Activated naive CD4-positive, alpha-beta T cell treated with anti-CD3 and anti-CD28 coated beads, Interleukin-2, amount 50 U/mL, for 16 hours (primary cell): ENCODE measurements at places on chromosomes 7 and 10.

GRCh38 chr7:139958599-139959284 is 104.0 kb downstream of the PARP12 start:
- no peak for DNase-seq

GRCh38 chr7:29140873-29141468 is 5.4 kb downstream of the CPVL start:
- DNase-seq = no peak

DNA sequence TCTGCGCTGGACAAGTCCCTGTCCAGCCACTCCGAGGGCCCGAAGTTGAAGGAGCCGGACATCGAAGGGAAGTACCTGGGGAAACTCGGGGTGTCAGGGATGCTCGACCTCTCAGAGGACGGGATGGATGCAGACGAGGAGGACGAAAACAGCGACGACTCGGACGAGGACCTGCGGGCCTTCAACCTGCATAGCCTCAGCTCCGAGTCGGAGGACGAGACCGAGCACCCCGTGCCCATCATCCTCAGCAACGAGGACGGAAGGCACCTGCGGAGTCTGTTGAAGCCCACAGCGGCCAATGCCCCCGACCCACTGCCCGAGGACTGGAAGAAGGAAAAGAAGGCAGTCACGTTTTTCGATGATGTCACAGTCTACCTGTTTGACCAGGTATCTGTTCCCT is 17.1 kb upstream of the BHLHA15 start:
- no peak for DNase-seq

DNA sequence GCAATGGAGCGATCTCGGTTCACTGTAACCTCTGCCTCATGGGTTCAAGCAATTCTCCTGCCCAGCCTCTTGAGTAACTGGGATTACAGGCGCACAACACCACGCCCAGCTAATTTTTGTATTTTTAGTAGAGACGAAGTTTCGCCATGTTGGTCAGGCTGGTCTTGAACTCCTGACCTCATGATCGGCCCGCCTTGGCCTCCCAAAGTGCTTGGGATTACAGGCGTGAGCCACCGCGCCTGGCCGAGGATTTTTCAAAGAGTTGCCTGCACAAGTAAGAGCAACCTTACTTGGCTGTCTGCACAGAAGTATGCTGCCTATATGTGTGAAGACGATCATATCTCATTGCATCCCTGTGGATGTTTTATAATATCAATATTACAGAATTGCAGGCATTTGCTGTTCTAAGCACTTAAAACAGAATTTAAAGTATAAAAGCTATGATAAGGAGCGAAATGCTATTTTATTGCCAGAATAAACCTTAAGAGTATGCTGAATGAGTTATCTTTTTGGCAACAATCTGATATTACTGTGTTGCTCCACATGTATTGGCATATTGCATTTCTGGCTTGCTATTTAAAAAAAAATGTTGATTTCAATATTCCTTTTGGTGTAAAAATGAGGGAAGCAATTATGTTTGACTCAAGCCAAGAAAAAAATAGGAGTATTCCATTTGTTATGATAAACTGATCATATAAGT is 379.4 kb upstream of the SEMA3D start:
- DNase-seq = no peak

DNA sequence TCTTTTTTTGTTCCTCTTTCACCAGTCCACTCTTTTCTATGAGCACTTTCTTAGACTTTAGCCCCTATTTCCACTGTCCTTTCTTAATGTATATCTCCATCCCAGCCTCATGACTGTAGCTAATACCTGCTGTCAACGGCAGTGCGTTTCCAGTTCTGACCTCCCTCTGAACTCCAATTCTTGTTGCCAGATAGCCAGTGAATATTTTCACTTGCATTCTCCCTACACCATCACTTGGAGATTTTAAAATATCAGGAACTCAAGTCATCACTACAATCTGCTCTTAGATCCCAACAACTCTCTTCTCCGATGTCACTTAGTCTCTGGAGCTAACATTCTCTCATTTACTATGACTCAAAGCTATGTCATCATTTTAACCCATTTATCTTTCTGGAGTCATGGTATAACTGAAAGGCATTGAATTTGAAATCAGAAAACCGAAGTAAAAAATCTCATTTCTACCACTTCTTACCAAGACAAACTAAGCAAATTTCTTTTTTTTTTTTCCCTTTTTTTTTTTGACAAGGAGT is 5.1 kb upstream of the SLC16A12 start:
- no peak for DNase-seq

- DNase-seq = no peak
Measured at GRCh38 chr10:50550291-50550839, 73.4 kb downstream of the SGMS1 start.

- no peak for DNase-seq
Measured at GRCh38 chr7:139431010-139431409, 52.5 kb downstream of the KLRG2 start.

DNA sequence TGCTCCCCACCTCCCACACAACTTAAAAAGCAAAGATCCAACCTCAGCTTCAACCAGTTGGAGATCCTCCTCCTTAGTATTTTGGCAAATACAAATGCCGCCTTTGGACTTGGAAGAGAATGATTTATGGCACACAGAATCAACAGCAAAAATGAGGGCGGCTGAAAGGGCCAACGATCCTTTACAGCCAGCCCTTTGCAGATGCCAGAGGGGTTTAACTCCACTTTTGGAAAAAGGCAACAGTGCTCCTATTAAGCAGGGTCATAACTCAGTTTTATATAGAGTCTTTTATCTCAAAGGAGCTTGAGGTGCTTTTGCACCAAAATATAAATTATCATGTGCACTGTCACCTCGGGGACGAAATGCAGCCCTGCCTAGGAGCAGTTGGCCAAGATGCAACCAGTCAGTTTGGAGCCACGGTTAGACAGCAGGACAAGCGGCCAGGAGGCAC is 56.7 kb upstream of the JCAD start:
- DNase-seq = no peak

DNA sequence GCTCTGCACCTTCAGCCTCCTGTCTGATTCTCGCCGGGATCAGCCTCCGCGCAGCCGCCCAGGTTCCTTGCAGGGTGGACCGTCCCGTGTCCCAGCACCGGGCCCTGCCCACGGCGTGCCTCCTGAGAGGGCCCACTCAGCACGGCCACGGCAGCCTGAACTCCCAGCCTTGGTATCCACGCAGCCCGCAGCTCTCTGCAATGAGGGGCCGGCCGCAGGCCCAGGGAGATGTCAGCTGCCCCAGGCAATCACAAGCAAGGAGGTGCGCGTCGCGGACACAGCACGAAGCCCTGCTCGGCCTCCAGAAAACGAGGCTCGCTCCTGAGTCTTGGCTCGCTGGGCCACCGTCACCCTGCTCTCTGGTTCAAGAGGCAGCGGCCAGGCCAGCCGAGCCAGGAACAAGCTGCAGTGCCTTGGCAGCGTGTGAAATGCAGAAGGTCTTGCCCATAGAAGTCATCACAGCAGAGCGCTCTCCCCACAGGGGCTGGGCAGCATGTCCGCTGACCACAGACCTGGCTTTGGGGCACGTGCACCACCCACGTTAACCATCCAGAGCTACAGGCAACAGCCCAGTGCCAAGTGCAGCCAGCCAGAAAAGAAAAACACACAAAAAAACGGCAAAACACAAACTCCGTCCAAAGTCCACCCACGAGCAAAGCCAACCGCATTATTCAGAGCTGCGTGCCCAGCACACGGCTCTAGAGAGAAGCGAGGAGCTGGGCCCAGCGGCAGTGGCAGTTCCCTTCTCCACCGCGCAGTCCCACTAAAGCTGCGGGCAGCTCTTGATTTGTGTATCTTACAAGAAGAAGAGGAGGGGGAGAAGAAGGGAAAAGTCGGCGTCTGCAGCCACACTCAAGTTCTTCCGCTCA is 13.9 kb downstream of the GPER1 start:
- no peak for DNase-seq

DNA sequence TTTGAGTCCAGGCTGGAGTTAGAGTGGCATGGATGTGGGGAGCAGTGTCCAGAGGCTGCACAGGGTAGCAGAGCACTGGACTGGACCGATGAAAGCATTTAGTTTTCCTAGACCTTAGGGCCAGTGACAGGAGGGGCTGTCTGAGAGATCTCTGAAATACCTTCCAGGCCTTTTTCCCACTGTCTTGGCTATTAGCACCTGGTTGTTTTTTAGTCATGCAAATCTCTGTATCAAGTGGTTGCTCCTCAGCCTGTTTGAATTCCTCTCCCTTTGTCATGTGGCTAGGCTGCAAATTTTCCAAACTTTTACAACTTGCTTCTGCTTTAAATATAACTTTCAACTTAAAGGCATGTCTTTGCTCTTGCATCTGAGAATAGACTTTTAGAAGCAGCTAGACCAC is 504.3 kb upstream of the VSTM2A start:
- DNase-seq = no peak

DNA sequence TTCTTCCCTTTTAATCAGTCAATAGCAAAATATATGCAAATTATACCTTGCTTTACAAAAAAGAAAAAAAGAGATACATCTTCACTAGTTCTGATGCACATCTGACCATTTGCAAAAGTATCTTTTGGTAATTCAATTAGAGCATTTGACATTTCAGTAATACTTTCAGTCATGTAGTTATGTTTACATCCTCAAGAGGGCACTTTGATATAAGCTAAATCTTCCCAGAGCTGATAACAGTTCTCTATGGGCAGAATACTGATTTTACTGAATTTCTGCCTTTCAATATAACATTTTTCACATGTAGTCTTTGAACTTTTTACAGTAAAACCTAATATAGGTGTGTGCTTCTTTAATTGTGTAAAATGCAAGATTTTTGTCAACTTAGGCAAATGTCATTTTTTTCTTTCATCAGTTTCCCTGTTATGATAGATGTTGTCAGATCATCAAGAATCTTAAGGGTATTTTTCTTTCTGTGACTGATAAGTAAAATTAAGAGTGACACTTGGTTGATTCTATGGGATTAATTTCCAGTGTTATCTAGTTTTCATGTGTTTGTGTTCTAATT is 703.5 kb upstream of the SEMA3D start:
- DNase-seq = no peak

DNA sequence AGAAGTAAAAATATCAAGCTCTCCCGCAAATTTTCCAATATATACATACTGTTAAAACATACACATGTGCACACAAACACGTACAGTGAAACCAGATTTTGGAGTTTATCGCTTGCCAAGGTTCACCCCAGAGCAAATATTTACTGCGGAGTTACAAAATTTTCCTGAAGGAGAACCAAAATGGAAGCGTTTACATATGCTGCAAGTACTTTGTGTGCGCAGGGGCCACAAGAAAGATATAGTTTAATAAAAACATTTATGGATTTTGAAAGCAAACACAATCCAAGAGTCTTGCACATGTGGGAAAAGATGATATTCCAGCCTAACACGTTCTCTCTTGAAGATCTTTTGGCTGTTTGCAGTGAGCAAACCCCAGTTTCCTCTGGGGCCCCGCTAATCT is 301.3 kb upstream of the NFE2L3 start:
- DNase-seq = no peak

GRCh38 chr10:47028466-47028865 is 117.2 kb downstream of the PTPN20 start:
- DNase-seq = no peak

GRCh38 chr7:92674379-92674778 is 84.2 kb upstream of the FAM133B start:
- no peak for DNase-seq

DNA sequence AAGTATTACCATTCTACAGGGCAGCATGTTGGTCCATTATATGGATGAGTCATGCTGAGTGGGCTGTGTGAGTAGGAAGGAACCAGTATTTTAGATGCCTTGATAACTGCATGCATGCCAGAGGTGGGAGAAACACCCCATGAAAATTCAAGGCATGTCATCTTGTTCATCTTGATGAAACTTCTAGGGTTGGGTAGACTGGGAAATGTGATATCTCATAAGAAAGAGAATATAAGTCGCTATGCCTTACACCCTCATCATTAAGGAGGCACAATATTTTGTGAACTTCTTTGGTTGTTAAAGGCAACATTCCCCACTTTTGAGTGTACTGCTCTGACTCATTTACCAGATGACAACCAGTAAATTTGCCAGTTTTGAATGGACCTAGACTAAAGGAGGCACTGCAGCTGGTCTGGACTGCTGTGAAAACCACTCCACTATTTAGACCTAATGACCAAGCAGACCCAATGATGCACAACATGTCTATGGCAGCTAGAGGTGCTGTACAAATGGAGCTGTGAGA is 48.0 kb downstream of the ZNF365 start:
- no peak for DNase-seq

DNA sequence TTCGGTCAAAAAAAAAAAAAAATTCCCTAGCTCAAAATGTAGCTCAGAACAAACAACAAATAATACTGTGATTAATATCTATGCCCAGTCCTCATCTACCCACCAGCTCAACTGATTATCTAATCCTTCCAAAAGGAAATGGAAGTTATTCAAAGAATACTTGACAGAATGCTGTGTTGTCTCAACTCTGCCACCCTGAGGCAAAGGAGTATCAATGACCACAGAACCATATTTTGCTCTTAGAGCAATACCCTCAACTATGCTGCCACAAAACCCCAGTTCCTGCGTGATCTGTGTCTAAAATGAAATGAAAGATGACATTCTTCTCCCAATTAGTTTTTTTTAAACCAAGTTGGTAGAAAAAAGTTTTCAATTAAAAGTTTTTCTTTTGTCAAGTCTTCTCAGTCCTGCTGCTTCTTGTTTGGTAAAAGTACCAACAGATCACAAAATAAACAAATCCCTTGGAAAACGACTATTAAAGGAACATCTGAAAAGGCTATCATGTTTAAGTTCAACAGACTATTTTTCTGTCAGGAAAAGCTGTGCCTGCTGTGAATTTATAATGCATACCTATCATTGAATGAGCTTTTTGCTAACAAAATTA is 21.6 kb downstream of the RBM28 start:
- no peak for DNase-seq

DNA sequence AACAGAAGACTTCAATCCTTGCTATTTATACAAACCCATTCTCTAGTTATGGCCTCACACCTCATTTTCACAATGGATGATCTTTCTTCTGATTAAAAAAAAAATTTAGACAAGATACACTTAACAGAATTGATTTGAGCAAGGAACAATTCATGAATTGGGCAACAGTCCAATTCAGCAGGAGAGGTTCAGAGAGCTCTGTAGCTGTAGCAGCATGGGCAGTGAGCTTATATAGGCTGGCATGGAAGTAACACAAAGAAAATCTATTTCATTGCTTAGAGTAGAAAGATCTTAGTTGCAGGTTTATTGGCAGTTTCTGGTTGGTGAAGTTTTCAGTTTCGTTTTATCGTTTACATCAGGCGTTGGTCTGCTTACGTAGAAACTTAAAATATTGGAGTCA is 23.0 kb upstream of the LRGUK start:
- DNase-seq = no peak

GRCh38 chr7:151992375-151992774 is 33.1 kb upstream of the GALNT11 start:
- peak; percentile 34 for DNase-seq

GRCh38 chr10:16966991-16967865 is 150.0 kb upstream of the RSU1 start:
- DNase-seq = no peak

- DNase-seq = no peak
Measured at GRCh38 chr10:98309366-98310355, 41.7 kb upstream of the LOXL4 start.

DNA sequence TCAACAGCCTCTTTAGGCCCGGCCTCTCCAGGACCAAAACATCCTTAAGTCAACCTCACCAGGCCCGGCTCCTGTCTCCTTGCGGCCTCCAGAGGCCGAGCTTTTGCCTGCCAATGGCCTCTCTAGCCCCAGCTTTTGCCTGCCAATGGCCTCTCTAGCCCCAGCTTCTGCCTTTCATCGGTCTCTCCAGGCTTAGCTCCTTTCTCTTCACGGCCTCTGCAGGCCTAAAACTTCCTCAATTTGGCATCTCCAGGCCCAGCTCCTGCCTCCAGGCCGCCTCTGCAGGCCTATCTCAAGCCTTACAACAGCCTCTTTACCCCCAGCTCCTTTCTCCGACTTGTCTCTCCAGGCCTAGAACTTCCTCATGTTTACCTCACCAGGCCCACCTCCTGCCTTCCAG is 15.7 kb upstream of the TMEM248 start:
- no peak for DNase-seq
